ENCODE measurements at places on chromosomes 3 and 15. TPM values are rescaled to one million over a fixed set of nuclear protein-coding genes. Genes with fewer than 3 reads are reported as not detected.
A peak's percentile ranks its signal among the peaks of the same experiment; 100 is the strongest.

- H3K4me1 ChIP-seq: no peaks in the 10 kb centered on the region
- H3K27me3 ChIP-seq: no peaks in the 10 kb centered on the region
- DNase-seq: no peak
- H3K4me3 ChIP-seq: no peak overlapping the region
- H3K36me3 ChIP-seq: no peaks in the 10 kb centered on the region
These were observed 218.0 kb downstream of the ZBTB20 start for GRCh38 chr3:114928989-114929640.

The RNU5B-1 gene
- not detected for total RNA-seq

The GABRB3 gene
- 3.6 TPM for total RNA-seq

DNA sequence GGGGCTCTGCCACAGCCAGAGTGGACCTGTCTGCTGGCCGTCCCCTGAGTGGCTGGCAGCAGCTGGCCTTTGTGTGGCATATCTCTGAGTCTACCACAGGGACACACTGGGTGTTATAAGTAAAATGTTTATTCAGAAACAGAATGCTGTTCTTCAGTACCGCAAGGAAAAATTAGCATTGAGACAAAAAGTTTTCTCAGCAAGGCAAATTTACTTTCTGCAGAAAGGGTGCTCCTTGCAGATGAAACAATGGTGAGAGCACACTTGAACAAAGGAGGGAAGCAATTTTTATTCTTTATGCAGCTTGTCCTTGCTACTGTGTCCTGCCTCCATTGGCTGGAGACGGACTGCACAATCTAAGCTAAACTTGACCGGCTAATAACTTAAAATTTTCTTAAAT, 4.0 kb downstream of the TMEM89 start:
- peaks cover 21% of the 10 kb centered on the region for H3K4me1 ChIP-seq
- no peak for DNase-seq
- peak overlapping the region; percentile 63 for H3K27ac ChIP-seq
- H3K36me3 ChIP-seq: no peaks in the 10 kb centered on the region
- no peak overlapping the region for H3K4me3 ChIP-seq

The IFT122 gene
- 34.8 TPM for total RNA-seq

GRCh38 chr3:125087768-125088391, 32.1 kb upstream of the HEG1 start:
- H3K27ac ChIP-seq: no peak overlapping the region
- no peak for DNase-seq
- no peaks in the 10 kb centered on the region for H3K27me3 ChIP-seq
- no peaks in the 10 kb centered on the region for H3K4me1 ChIP-seq
- H3K36me3 ChIP-seq: no peaks in the 10 kb centered on the region

DNA sequence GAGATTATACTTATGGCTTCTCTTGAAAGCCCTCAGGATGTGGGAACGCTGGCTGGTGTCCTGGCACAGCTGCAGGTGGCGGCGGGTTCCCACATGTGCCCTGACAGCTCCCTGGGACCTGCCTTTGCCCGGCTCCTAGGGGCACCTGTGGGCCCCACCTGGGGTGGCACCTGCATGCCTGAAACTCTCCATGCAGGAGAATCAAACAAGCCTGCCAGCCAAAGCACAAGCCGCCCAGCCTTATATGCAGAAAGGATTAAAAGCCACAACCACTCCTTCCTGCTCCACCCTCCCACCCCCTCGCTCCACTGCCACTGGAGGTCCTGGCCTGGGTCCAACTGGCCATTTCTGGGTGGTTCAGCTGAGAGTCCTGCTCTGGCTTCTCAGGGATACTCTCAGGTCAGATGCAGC, 18.1 kb downstream of the TRPM1 start:
- no peaks in the 10 kb centered on the region for H3K36me3 ChIP-seq
- no peak overlapping the region for H3K27ac ChIP-seq
- no peaks in the 10 kb centered on the region for H3K27me3 ChIP-seq
- H3K4me3 ChIP-seq: no peak overlapping the region

The LRTM1 gene
- total RNA-seq: not detected

- H3K27me3 ChIP-seq: no peaks in the 10 kb centered on the region
- no peak overlapping the region for H3K27ac ChIP-seq
- no peak for DNase-seq
- no peaks in the 10 kb centered on the region for H3K36me3 ChIP-seq
These were observed 344.2 kb upstream of the TPRG1 start for GRCh38 chr3:188827576-188827975.

DNA sequence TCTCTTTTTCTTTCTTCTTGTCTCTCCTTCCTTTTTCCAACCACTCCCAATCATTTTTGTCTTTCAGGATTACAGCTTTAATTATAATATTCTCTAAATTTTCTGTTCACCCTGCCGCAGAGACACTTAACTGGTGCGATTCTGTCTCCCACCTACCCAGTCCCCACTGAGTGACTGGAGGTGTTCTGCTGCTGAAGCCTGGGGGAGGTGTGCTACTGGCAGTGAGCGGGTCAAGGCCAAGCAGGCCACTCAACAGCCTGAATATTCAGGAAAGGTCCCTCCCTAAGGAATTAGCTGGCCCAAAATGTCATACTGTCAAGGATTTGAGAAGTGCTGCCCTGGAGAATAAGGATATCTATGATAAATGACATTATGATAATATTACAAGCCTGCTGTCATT, 126.5 kb downstream of the GABRG3 start:
- H3K4me3 ChIP-seq: no peak overlapping the region
- no peaks in the 10 kb centered on the region for H3K4me1 ChIP-seq
- no peaks in the 10 kb centered on the region for H3K36me3 ChIP-seq
- H3K27ac ChIP-seq: no peak overlapping the region
- no peaks in the 10 kb centered on the region for H3K27me3 ChIP-seq

The PLSCR1 gene
- total RNA-seq: 61.7 TPM

DNA sequence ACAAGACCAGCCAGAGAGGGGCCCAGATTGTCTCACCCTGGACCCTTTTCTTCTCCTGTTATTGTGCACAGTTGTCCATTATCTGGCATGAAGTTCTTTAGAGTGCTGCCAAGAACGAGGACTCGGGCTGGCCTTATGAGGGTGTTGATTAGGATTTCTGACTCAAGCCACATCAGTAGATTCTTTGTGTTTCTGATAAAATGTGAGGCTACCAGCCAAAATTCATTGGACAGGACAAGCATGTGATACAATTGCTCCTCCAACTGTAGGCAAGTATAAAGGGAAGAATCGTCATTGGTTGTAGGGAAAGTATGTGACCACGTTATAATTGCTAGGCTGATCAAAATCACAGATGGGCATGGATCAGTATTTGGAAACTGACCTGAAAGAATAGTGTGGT, 99.2 kb upstream of the TMC3 start:
- no peak overlapping the region for H3K4me3 ChIP-seq
- H3K27ac ChIP-seq: no peak overlapping the region
- no peaks in the 10 kb centered on the region for H3K27me3 ChIP-seq
- H3K36me3 ChIP-seq: no peaks in the 10 kb centered on the region
- DNase-seq: no peak
- no peaks in the 10 kb centered on the region for H3K4me1 ChIP-seq

The LDHAL6B gene
- not detected for total RNA-seq

- no peak overlapping the region for H3K4me3 ChIP-seq
- no peaks in the 10 kb centered on the region for H3K4me1 ChIP-seq
- H3K27me3 ChIP-seq: no peaks in the 10 kb centered on the region
- H3K36me3 ChIP-seq: no peaks in the 10 kb centered on the region
- DNase-seq: no peak
These were observed 26.6 kb upstream of the FLNB start for GRCh38 chr3:57981483-57982087.

The P3H2 gene
- total RNA-seq: 35.5 TPM

DNA sequence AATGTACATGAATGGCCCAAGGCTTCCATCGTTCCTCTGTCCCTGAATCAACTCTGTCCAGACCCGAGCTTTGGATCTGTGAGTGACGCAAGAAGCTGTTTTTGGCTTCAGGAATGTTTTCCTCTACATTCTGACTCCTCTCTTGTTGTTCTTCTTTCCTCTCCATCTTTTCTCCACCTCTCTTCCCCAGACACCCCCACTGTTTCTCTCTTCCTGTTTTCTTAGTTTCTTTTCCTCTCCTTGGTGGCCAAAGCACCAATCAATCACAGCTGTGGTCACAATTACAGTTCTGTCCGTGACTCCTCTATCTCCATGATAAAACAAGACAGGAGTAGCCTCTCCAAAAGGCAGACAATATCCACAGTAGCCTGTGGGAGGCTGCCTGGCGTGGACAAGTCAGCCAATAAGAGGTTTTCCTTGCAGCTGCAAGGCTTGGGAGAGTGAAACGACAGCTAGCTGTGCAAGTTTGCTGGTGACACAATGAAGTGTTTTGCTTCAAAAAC, 4.9 kb upstream of the TMEM212 start:
- H3K4me1 ChIP-seq: peaks cover 45% of the 10 kb centered on the region
- H3K27me3 ChIP-seq: no peaks in the 10 kb centered on the region
- no peak overlapping the region for H3K27ac ChIP-seq
- H3K4me3 ChIP-seq: no peak overlapping the region
- DNase-seq: peak; percentile 33
- H3K36me3 ChIP-seq: no peaks in the 10 kb centered on the region

- H3K27me3 ChIP-seq: no peaks in the 10 kb centered on the region
- DNase-seq: peak; percentile 71
- H3K4me1 ChIP-seq: peaks cover 14% of the 10 kb centered on the region
- no peak overlapping the region for H3K4me3 ChIP-seq
- H3K36me3 ChIP-seq: no peaks in the 10 kb centered on the region
These were observed 163.9 kb downstream of the PPM1L start for GRCh38 chr3:160919942-160920341.

DNA sequence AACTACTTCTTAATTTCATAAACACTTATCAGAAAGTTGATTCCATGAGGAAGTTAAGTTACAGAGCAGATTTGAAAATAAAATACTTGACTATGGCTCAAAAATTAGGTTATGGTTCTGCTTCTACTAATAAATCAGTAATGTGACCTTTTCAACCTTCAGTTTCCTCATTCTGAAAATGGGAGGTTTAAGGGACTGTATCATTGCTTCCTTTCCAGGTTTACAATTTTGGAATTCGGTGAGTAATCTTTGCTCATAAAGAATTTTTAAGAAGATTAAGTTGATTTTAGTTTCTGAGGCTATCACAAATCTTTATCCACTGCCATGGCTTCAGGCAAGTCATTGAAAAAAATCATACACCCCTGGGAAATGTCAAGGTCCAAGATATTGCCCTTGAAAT, 1061.2 kb downstream of the DIPK2A start:
- no peak overlapping the region for H3K27ac ChIP-seq
- H3K4me1 ChIP-seq: no peaks in the 10 kb centered on the region
- H3K27me3 ChIP-seq: no peaks in the 10 kb centered on the region
- H3K4me3 ChIP-seq: no peak overlapping the region
- DNase-seq: no peak

GRCh38 chr3:134516905-134517304, 31.0 kb downstream of the CEP63 start:
- DNase-seq: no peak
- H3K4me3 ChIP-seq: no peak overlapping the region
- H3K27me3 ChIP-seq: no peaks in the 10 kb centered on the region
- H3K36me3 ChIP-seq: no peaks in the 10 kb centered on the region

DNA sequence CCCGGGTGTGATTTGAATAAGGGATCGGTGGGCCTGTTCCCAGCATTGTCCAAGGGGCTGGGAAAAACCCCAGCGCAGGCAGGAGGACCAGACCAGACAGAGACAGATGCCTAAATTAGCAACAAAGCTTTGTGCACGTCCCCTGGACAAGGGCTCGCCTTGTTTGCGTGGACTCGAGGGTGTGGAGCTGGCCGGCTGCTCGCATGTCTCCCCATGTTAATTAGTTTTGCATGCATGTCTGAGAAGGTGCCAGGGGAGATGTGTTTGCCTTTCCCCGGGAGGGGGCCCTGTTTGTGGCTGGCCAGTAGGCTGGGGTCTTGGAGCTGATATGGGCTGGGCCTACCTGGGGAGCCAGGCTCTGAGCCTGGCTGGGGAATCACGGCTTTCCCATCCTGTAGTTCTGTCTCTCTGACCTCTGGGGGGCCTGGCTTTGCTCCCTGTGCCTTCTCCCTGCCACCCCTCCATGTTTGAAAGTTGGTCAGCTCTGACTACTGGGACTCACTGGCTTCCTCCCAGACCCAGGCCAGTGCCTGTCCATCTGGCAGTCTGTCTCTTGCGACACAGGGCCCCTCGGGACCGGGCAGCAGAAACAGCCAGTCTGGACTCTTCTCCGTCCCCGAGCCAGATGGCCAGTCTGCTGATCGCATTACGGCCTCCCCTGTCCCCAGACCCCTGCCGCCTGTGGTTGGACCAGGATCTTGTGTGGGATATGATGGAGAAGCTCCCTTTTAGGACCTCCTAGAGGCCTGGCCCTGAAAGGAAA, 55.4 kb upstream of the POLG start:
- no peak overlapping the region for H3K27ac ChIP-seq
- no peak for DNase-seq
- H3K36me3 ChIP-seq: no peaks in the 10 kb centered on the region
- H3K4me1 ChIP-seq: no peaks in the 10 kb centered on the region
- H3K4me3 ChIP-seq: no peak overlapping the region
- H3K27me3 ChIP-seq: no peaks in the 10 kb centered on the region

The KLF15 gene
- total RNA-seq: 40.2 TPM

DNA sequence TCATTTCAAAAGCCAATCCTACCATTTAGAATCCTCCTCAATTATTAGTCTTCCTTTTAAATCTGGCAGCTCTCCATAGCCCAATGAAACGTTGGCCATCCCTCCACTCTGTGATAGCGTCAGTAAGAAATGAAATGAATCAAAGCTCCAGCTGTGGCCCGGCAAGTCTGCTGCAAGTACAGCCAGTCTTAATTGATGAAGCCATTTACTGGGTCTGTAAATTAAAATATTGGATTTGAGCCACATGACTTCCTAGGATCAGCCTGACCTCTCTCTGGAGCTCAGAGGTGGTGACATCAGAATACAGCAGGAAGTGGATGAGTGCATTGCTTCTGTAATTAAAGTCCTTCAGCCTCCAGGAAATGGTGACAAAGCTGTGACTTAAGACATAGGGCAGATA, 347.0 kb upstream of the LMCD1 start:
- no peaks in the 10 kb centered on the region for H3K4me1 ChIP-seq
- DNase-seq: no peak
- no peaks in the 10 kb centered on the region for H3K27me3 ChIP-seq
- no peak overlapping the region for H3K27ac ChIP-seq
- no peaks in the 10 kb centered on the region for H3K36me3 ChIP-seq

DNA sequence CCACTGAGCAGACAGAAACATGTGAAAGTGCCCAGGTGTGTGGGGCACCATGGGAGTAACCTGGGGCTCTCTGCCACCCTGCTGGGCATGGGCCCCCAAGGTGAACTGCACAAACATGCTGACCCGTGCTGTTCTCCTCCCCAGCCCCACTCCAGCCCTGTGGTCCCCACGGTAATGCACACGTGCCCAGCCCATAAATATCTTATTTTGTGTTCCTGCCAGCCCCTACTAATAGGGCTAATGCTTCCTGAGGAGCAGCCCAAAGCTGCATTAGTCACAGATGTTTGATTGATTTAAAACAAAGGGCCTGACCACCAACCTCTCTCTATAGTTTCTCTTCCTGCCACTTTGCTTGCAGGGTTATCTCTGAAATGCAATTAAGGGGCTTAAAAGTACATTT, 95.4 kb downstream of the ABHD5 start:
- H3K27me3 ChIP-seq: no peaks in the 10 kb centered on the region
- H3K36me3 ChIP-seq: no peaks in the 10 kb centered on the region

Measured in body of pancreas (tissue), 4 donors.